ENCODE measurements at places on chromosomes 1 and 21.

GRCh38 chr1:47797575-47797974, 199.6 kb downstream of the TRABD2B start:
- DNase-seq, result no peak

DNA sequence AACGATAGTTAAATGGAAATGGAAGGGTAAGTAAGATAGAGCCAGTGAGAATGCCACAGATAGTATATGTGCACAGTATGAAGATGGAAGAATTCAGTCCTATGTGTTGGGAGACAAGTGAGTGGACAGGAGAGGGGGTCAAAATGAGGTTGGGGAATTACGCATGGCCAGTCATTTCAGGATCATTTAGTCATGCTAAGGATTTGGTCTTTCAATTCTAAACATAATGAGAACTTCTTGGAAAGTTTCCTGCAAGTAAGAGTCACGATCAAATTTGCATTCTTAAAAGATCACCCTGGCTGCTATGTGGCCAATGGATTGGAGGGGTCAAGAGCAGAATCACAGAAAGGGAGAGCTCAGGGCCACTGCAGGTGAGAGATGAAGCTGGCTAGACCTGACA, 64.0 kb upstream of the KCNK2 start:
- DNase-seq, result no peak

GRCh38 chr1:102834688-102835320, 273.5 kb downstream of the COL11A1 start:
- DNase-seq, result no peak

GRCh38 chr1:165512816-165513215, 31.0 kb upstream of the LRRC52 start:
- DNase-seq, result no peak

DNA sequence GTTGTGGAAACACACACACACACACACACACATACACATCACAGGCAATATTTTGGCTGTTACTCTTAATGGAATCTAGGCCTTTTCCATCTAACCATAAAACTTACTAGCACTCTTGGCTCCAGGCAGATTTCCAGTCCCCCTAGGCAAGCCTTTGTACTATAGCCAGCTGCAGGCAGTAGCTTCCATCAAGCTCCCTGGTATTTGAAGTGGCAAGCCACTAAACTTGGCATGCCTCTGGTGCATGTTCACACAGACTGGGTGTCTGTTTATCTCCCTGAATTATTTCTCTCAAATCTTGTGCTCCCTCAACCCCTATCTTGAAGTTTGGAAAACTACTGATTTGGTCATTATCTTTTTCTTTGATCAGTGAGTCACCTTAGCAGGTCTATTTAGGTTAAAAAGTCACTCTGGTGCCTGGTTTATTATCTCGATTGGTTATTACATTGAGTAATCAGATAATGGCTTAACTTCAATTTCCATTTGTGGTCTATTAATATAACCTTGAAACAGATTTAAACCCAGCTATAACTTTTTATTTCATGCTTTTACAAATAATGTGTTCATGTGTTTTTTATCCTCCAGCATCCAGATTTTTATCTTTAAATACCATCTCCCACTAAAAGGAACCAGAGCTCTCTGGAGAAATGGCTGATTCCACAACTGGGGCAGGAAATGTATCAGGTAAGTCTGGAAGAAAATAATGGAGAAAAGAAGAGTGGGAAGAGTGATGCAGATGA, 2.7 kb upstream of the RBM15 start:
- no peak for DNase-seq
